ENCODE measurements at places on chromosomes 1 and 21.

GRCh38 chr1:226748306-226748705, 9.2 kb upstream of the ITPKB start:
- DNase-seq = no peak

DNA sequence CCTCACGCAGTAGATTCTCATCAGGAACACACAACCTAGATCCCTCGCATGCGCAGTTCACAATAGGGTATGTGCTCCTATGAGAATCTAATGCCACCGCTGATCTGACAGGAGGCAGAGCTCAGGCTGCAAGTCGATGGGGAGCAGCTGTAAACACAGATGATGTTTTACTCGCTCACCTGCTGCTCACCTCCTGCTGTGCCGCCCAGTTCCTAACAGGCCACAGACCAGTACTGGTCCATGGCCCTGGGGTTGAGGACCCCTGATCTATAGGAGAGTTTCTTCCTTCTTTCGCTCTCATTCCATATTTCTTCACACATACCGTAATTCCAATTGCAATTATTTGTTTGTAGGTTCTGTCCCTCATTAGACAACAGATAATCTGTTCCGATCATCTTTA, 103.4 kb downstream of the CLEC20A start:
- no peak for DNase-seq

- DNase-seq = no peak
Measured at GRCh38 chr1:162285149-162285561, 91.5 kb downstream of the SPATA46 start.

- DNase-seq = no peak
Measured at GRCh38 chr1:69794831-69795230, 227.1 kb downstream of the LRRC7 start.

DNA sequence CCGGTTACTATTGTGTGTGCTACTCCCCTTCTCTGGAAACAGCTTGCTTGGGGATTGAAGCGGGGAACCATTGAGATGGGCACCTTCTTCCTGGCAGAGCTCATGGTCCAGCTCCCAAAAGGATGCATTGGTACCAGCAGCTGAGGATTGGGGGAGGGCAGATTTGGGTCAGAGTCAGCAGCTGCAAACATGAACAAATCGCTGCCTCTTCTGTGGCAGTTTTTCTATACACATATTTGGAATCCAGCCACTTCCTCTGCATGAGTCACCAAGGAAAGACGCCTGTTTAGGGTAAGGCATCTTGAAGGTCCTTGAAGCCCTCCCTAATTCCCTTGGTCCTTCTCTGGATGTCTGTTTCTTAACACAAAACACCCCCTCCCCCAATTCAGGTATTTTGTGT, 104.7 kb downstream of the DAB1 start:
- DNase-seq = no peak

GRCh38 chr21:37072274-37072987, 440 bp downstream of the PIGP start:
- DNase-seq = peak; percentile 81

- DNase-seq = no peak
Measured at GRCh38 chr1:209710847-209711246, 6.2 kb downstream of the HSD11B1 start.

DNA sequence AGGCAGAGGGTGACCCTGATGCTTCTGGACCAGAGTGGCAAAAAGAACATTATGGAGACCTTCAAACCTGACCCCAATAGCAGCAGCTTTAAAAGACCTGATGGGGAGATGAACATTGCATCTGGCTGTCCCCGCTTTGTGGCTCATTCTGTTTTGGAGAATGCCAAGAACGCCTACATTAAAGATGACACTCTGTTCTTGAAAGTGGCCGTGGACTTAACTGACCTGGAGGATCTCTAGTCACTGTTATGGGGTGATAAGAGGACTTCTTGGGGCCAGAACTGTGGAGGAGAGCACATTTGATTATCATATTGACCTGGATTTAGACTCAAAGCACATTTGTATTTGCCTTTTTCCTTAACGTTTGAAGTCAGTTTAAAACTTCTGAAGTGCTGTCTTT, 45.8 kb downstream of the TRAF5 start:
- DNase-seq = no peak

DNA sequence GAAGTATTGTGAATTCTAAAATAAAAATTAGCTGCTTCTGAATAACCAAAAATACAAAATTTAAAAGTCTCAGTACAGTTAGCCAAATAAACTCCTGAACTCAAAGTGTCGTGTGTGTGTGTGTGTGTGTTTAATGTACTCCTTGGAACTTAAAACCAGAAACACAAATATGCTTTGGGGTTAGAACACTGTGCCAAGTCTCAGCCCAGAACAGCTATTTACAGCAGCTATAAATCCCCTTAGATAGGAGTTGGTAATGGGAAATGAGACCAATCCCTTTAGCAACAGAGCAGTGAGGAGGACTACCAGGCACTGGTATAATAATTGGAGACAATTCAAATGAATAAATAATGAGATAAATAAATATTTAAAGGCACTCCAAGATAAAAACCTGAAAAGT, 83.1 kb downstream of the PATJ start:
- DNase-seq = no peak

DNA sequence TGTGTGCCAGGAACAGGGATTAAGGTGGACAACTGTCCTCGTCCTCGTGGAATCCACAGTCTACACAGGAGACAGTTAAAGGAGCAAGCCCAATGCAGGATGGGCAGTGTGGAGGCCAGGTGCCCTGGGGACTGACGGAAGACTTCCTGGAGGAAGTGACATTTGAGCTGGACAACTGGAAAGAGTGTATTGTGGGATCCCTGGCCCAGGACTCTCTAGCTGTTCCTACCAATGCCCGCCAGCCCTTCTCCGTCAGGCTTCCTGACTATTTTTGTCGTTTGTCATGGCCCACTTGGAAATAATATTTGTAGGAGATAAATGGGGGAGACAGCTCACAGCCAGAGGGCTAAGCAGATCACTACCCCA, 235.3 kb downstream of the TOMM20 start:
- DNase-seq = no peak

DNA sequence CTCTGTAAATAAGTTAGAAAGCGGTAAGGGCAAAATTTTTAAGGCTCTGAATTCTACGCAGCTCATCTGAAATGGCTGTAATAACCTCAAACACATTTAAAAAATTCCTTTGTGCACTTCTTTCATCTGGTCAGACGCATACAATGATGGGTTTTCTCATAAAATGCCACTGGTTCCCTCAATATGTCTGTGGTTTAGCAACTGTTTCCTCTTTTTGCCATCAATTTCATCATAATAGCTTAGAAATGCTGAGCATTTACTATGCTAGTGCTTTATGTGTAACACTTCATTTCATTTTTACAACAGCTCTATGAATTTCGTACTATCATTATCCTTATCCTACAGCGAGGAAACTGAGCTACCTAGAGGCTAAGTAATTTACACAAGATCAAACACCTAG, 35.3 kb upstream of the DMRTA2 start:
- DNase-seq = no peak

DNA sequence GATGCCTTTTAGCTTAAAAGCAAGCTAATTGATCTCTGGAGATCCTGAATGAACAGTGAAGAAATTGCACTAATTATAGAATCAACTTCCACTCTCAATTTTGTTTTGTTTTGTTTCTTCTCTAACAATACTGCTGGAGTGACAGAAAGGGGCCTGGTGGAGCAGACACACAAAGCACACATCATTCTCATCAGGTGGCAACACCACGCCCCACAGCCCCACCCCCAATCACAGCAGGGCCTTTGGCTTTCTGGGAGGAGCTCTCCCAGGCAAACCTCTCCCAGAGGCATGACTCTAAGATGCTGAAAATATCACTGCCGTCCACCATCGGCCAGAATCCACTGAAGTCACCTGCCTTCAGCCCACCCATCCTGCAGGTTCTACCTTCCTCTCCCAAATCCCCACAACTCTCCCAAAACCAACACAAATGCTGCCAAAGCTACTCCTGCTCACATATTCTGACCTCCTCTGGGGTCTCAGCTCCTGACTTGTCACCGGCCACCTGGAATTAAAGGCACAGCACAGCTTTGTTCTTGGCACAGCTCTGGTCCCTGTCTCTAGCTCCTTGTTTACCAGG, 120.7 kb downstream of the GRIK3 start:
- DNase-seq = no peak

GRCh38 chr1:6222636-6223035, 13.1 kb downstream of the ICMT start:
- no peak for DNase-seq

- DNase-seq = no peak
Measured at GRCh38 chr1:216193839-216194443, 229.3 kb downstream of the USH2A start.

- no peak for DNase-seq
Measured at GRCh38 chr1:169236143-169236542, 129.7 kb downstream of the ATP1B1 start.

GRCh38 chr1:221097479-221098281, 218.4 kb downstream of the HLX start:
- DNase-seq = peak; percentile 25

DNA sequence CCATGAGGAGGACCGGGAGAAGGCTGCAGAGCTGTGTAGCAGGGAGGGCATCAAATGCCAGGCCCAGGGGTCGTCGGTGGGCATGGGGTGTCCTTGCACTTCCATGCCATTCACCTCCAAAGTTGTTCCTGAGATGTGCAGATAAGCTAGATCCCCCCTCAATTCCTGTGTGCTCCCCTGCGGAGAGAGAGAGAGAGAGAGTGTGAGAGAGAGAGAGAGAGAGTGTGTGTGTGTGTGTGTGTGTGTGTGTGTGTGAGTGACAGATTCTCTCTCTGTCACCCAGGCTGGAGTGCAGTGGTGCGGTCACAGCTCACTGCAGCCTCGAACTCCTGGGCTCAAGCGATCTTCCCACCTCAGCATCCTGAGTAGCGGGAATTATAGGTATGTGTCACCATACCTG, 16.4 kb downstream of the SPSB1 start:
- DNase-seq = no peak

DNA sequence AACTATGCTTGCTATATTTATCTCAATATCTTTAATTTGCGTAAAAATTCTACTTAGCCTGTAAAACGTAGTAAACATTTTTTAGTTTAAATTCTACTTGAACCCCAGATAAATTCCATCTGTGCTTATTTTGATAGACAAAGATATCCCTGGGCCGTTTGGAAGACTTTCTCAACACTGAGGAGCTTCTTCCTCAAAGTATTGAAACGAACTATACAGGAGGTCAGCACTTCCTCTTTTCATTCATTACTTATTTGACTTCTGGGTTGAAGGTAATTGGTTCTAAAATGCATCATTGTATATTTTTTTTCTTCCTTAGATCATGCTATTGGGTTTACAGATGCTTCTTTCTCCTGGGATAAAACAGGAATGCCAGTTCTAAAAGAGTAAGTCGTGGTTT, 74.7 kb downstream of the HSPA13 start:
- no peak for DNase-seq

GRCh38 chr1:78437941-78438340, 52.8 kb upstream of the PTGFR start:
- no peak for DNase-seq

DNA sequence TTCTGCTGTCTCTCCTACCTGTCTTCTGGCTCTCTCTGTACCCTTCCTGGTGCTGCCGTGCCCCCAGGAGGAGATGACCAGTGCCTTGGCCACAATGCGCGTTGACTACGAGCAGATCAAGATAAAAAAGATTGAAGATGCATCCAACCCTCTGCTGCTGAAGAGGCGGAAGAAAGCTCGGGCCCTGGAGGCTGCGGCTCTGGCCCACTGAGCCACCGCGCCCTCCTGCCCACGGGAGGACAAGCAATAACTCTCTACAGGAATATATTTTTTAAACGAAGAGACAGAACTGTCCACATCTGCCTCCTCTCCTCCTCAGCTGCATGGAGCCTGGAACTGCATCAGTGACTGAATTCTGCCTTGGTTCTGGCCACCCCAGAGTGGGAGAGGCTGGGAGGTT, 38.1 kb upstream of the IL19 start:
- no peak for DNase-seq

DNA sequence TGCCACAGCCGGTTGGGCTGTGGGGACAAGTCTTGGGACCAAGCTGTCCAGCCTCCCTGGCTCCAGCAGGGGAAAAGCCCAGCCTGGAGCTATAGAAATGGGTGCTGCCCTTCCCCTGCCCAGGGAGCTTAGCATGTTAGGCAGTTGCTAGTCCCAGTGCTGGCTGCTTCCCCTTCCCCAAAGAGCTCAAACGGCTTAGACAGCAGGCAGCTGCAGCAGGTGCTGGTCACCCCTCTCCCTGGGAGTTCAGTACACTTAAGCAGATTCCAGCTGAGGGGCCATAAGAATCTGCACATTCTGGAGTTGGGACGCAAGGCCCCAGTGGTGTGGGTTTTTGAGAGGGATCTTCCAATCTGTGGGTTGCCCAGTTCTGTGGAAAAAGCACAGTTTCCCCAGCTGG, 11.1 kb upstream of the REG4 start:
- no peak for DNase-seq

DNA sequence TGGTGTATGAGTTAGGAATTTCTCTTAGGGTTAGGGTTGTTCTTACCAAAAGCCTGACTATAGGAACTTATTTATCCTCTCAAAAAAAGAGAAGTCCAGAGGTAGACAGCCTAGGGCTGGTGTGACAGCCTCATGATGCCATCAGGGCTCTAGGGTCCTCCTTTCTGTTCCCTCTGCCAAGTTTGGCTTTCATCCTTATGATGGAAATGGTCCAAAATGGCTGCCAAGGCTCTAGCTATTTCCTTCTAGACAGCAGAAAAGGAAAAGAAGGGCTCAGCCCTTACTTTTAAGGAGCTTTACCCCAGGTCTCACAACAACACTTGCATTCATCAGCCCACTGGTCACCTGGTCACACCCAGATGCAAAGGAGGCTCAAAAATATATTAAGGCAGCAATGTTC, 44.5 kb downstream of the IL12RB2 start:
- no peak for DNase-seq

- no peak for DNase-seq
Measured at GRCh38 chr21:41182547-41182946, 14.6 kb downstream of the BACE2 start.

GRCh38 chr1:64502083-64502482, 32.2 kb downstream of the CACHD1 start:
- DNase-seq = no peak

GRCh38 chr1:17023573-17023972, 11.8 kb upstream of the ATP13A2 start:
- DNase-seq = no peak

DNA sequence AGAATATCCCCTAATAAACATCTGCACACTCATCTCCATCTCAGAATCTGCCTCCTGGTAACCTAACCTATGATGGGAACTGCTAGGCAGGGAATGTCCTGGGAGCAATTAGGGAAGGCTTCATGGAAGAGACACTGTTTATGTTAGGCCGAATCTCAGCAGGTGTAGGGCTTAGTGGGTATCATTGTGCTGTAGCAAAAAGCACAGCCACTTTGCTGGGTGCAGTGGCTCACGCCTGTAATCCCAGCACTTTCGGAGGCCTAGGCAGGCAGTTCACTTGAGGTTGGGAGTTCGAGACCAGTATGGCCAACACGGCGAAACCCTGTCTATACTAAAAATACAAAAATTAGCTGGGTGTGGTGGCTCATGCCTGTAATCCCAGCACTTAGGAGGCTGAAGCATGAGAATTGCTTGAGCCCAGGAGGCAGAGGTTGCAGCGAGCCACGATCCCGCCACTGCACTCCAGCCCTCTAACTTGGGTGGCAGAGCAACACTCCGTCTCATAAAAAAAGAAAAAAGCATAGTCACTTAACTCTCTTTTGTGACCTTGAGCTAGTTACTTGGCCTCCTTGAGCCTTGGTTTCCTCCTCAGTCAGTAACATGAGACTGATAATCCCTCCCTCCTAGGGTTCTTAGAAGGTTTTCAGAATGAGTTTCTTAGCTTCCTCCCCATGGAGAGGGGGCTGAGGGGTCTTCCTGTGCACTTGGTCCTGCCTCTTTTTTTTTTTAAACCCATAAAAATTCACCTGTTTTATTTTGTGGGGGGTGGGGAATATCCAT, 3.5 kb downstream of the RAB42 start:
- no peak for DNase-seq
